ENCODE measurements at places on chromosomes 3 and 15.

DNA sequence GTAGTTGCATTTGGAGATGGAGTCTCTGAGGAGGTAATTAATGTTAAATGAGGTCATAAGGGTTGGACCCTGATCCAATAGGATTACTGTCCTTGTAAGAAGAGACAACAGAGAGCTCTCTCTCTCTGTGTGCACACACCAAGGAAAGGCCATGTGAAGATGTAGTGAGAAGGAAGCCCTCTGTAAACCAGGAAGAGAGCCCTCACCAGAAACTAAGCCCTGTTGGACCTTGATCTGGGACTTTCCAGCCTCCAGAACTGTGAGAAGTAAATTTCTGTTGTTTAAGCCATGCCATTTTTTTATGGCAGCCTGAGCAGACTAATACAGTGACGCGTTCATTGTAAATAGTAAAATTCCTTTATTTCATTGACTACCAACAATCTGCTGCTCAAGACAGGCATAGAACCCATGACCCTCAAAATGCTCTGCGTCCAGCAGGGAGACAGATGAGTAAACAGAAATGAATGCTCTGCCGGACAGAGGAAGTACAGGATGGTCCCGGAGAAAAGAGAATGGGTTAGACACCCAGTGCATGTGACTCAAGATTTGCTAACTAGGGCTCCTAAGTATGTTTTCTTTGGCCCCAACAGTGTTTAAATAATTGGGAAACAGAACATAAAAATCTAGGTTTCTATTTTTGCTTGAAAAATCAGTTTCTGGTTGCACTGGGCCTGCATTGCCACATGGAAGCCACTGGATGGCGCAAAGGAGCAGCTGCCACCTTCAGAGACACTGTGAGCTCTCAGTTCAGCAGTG is 37.9 kb upstream of the TNFAIP8L3 start:
- DNase-seq, result peak; percentile 11

GRCh38 chr15:65051266-65051665 is 6.1 kb downstream of the SLC51B start:
- DNase-seq, result no peak

- DNase-seq, result no peak
These were observed 167.0 kb downstream of the AKAP13 start for GRCh38 chr15:85547386-85547785.

- DNase-seq, result no peak
These were observed 108.3 kb downstream of the OCA2 start for GRCh38 chr15:27990521-27991515.

- DNase-seq, result peak; percentile 73
These were observed 20.2 kb downstream of the MAGEF1 start for GRCh38 chr3:184691397-184692231.
